ENCODE measurements at places on chromosomes 5 and 9.

DNA sequence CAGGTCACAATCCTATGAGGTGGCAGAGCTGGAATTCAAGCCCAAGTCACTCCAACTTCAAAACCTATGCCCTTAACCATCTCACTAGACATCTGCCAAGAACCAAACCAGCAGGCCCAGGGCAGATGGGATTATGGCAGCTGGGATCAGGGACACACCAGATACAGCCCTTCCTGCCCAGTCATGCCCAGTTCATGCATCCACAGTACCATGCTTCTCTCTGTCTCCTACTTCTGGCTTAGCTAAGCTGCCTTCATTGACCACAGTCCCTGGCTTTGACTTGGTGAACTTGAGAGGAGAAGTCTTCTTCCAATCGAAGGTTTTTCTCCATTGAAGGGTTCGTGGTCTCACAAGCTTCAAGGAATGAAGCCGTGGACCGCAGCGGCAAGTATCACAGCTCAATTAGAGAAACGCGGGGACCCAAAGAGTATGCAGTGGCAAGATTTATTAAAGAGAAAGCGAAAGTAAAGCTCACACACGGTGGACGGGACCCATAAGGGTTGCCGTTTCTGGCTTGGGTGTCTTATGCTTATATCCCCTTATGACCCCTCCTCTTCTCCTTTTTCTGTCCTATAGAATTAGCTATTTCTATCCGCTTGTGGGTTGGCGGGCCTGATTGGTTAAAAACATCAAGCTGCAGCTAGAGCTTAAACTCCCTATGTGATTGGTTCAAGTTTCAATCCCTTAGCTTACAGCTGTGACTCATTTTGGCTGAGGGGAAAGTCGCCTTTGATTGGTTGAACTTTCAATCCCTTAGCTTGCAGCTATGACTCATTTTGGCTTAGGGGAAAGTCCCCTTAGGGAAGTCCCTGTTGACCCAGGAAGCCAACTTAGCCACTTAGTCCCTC, 101.2 kb downstream of the TRIM36 start:
- DNase-seq: peak; percentile 44

- DNase-seq: no peak
These were observed 132.3 kb downstream of the UNC13B start for GRCh38 chr9:35294066-35294465.

DNA sequence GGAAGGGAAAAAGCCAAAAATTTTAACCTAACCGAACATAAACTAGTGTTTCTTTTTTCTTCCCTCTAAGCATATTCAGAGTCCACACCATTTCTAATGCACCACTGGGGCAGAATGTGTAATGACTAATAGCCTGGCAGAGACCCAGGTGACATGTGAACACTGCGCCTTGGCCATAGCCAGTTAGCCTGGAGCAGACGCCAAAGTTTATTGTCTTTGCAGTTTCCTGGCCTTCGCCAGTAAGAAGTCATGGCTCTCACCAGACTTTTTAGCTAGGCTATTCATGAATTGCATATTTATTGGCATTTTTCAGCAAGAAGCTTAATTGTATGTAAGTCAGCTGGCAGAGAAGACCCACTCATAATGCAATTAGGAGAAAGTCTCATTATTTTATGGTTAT, 182.8 kb upstream of the SLC27A6 start:
- no peak for DNase-seq

DNA sequence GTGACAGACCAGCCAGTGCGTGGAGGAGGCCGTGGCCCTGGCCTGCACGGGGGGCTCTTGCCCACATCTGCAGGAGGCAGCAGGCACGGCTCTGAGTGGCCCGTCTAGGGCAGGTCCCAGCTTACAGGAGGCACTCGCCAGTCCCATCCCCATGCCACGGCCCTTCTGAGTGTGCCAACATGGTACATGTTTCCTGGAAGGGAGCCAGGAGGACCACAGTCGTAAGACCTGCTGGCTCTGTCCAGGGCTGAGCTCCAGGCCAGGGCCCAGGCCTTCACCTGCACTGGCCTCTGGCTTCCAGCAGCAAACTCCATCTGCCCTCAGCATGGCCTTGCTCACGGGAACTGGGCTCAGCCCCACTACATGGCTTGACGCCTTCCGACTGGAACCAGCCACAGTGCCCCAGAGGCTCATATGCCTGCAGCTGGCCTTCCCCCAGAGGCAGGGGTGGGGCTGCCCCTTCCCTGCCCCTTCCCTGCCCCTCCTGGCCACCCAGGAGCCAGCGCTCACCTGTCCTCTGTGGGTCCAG, 3.8 kb downstream of the NKD2 start:
- no peak for DNase-seq

DNA sequence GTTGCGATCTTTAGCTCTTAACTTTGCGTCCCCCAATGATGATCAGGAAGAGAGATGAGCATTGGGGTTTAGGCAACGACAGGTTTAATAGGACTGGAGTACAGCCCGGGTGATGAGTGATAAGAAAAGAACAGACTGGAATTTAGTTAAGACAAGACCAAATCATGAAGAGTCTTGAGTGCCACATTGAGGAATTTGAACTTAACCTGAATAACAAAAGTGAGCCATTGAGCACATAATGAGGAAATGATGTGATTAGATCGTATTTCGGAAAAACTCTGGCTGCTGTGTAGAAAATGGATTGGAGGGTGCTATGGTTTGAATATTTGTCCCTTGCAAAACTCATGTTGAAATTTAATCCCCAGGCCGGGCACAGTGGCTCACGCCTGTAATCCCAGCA, 83.2 kb upstream of the MELK start:
- DNase-seq: no peak

- DNase-seq: no peak
These were observed 2.6 kb downstream of the VLDLR start for GRCh38 chr9:2624051-2624682.

DNA sequence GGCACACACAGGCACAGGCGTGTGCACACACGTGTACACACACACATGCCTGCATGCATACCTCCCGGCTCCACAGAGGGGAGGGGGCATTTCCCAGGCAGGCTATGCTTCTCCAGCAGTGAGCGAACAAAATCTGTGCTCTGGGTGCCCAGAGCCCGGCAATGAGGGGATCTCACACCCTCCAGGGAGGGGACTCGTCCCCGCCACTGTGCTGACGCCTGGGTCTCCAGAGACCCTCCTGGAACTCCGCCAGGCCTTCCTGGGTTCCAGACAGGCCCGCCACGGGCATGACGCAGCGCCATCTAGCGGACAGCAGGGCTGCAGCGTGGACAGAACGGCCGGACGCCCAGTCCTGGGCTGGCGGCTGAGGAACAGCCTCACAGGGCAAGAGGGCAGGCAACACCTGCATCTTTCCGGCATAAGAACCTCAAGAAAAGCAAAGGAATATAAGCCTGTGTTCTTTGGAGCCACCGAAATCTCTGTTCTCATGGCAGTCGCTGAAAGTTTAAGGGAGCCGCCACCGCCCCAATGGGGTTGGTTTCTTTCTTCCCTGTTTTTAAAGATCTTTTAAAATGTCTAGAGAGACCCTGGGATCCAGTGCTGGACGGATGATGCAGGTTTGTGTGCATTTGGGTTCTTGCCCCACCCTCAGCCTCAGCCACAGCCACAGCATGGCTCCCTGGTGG, 135.6 kb upstream of the PPP1R26 start:
- peak; percentile 6 for DNase-seq

- no peak for DNase-seq
These were observed 535.5 kb upstream of the GRIN3A start for GRCh38 chr9:102273952-102274351.

DNA sequence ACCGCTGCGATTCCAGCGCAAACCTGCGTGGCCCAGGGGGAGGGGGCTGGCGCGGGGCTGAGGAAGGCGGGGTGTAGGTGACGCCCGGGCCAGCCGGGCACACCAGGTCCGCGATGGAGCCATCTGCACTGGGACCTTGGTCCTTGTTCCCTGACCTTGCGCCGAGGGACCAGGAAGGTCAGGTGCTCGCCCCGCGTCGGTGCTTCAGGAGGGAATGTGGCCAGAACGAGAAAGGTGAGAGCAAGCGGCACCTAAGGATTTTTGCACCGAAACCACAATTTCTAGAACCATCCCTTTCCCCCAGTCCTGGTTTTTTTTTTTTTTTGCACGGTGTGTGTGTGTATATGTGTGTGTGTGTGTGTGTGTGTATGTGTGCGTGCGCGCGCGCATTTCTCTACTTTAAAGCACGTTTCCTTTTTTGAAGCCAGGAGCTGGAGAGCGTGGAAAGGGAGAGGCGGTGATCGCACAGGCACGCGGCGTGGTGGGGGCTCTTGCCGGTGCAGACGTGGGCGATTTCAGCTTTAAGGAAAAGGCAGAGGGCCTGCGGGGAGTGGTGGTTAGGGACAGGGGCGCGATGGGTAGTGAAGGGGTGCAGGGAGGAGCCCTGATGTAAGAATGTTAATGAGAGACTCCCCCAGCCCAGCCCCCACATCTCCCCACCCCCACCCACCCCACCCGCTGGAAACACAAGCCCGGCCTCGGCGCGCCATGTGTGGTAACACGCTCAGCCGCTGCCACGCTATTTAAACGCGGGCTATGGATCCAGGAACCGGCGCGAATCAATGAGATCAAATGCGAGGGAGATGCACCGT, at the start of gene NPR3:
Gene NPR3, plus strand, starts transcription at position 772 of the 812 bp plus-strand sequence. CDS start 456 bp downstream, outside the sequence.
- peak; percentile 21 for DNase-seq

DNA sequence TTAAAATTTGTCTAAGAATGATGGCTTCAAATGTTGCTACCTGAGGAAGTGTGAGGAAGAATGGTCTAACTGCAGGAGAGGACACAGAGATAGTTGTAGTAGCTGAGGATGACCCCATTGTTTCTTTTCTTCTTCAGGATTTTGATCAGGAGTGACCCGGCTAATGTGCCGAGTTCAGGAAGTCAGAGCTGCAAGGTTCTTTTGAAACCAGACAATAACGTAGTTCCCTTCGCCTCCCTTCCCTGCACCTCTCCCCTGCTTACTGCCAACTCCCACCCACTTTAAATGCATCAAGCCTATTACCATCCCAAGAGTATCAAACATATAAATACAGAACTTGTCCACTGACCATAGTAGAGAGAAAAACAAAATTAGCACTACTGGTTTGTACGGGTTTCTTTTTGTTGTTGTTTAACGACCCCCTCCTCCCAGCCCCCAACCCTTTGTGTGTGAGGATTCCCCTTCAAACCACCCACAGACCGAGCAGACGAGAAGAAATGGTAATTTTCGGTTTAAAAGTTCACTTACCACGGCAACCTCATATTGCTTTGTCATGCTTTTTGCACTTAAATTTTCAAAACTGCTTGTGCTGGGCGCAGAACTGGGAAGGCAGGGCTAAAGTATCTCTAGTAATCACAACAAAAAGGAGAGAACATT, 23.5 kb upstream of the ELAVL2 start:
- DNase-seq: no peak

- no peak for DNase-seq
These were observed 662.1 kb upstream of the FTMT start for GRCh38 chr5:121189342-121190305.

GRCh38 chr5:61332358-61332749, 296 bp downstream of the ZSWIM6 start:
- peak; percentile 39 for DNase-seq

DNA sequence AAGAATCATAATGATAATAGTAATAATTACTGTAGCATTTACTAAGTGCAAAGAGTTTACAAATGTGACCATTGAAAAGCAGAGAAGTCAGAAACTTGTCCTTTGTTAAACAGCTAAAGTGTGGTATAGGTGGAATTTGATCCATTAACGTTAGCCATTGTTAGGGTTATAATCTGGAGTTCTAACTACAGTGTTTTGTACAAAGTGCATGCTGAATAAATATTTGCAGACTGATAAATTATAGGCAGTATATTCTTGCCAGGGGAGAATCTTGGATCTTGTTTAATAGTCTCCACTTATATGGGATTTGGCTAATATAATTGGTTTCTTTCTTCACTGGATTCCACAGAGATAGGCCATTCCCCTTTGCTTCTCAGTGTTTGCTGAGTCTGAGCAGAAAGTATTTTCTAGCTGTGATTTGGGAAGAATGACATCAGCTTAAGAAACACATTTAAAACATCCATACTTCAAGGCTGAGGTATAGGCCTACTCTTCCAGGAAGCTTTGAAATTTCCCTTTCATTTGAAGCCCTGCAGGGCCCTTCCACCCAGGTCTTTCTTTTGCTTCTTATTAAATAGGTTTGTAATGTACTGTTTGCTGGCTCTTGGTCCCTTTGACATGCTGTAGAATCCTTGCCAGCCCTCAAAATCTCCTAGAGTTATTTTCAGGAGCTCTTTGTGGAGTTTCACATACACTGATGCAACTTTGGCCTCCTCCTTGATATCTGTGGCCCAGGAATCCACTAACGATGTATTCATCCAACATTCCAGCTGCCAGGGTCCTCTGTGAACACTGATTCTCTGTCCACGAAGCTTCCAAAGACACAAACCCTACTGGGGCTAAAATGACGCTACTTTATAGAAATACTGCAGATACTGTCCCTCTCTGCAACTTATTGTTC, 51.4 kb downstream of the ATP10B start:
- no peak for DNase-seq
